Small intestine (tissue), 16 donors: ENCODE measurements at places on chromosomes 1 and 21. TPM values are rescaled to one million over a fixed set of nuclear protein-coding genes. Genes with fewer than 3 reads are reported as not detected.

DNA sequence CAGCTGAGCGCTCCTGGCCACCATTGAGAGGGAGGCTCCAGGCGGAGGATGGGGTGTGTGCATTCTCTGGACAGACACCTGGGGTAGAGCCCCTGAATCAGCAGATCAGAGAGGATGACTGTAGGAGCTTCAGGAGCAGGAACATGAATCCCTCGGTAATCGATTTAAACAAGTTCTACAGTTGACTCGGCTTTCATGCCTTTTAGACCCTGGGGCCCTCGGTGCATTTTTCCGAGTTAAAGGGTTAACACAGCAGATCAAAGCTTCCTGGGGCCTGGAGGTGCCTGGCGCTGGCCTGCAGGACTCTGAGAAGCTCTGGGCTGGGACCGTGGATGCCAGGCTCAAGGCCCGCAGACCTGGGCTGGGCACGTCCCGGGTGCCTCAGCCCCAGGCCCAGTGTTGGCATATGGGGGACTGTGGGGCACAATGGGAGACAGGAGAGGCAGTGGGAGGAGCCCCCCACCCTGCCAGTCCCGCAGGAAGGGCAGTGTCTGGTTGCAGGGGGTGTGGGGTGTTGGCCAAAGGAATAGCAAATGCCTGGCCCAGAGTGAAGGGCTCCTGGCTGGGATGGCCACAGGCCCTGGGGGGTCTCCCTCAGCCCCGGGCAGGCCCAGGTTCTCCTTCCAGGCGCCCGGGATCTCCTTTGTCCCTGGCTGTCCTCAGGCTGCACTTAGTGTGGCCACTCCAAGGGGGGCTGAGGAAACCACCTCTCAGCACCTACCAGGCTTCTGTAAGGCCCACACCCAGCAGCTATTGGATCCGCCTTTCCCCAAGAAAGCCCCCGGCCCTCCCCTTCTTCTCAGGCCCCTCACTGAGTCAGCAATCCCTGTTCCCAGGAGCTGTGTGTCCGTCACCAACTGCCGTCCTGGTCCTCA lies 40.1 kb downstream of the SLX9 start:
- no peak for DNase-seq

DNA sequence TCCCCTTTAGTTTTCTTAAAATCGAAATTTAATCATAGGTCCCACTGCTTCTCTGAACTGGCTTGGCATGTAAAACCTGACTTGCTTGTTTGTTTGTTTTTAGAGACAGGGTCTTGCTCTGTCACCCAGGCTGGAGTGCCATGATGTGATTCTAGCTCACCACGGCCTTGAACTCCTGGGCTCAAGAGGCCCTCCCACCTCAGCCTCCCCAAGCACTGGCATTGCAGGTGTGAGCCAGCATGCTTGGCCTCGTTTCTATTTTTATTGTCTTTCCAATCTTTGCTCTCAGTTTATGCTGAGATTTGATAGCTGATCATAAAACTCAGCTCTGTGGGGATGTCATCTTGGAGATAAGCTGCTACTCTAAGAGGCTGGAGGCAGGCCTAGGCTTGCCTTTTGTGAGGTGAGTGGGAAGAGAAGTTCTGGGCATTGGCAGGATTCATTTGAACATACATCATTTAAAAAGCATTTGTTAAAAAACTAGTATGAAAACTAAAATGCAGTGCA lies 51.5 kb upstream of the GCLM start:
- no peak for DNase-seq

DNA sequence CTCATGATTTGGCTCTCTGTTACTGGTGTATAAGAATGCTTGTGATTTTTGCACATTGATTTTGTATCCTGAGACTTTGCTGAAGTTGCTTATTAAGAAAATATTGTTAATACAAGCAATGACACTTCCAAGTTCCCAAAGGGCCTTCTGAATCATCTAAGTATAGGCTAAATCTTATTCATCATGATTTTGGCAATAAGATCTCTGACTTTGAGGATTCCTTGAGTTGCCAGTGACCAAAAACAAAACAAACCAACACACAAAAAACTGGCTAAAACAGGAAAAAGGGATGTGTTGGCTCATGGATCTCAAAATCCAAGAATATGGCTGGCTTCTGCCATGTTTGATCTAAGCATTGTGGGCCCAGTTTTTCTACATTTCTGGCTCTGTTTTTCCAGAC lies 163.4 kb downstream of the HHIPL2 start:
- no peak for DNase-seq

The SPRR2B gene
- polyA plus RNA-seq = not detected

DNA sequence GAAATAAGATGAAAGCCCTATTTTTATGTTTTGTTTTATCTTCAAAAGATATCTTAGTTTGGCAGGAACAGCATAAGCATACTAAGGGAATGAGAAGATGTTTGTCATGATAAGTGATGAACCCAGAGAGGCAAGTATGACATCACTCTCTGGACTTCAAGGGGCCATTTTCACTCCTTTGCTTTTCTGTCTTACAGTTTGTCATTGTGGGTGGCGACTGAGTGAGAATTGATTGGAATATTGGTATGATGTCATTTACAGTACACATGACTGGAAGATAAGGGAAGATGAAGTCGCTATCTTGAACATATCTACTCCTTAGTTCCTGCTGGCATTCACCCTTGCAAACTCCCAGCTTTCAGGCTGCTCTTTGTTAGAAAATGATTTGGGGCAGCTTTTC lies 258.1 kb upstream of the RAB4A start:
- no peak for DNase-seq

DNA sequence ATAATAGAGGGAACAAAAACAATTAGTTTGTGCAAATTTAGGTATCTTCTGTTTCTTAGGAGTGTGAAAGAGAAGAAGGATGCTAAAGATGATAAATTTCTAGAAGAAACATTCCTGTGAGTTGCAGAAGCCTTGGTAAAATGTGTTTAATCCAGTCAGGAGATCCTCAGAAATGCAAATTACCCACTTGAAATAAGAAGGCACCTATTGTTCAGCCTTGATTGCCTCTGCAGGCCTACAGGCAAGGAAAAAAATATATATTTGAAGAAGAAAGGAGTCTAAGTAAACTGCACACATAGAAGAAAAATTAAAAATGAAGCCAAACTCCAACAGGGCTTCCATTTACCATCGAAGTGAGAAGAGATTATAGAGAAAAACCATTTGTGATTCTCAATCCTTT lies 51.0 kb upstream of the LHX8 start:
- DNase-seq = no peak

The DAB1 gene
- polyA plus RNA-seq = 24.8 TPM

The AMY2A gene
- polyA plus RNA-seq = 1.6 TPM

DNA sequence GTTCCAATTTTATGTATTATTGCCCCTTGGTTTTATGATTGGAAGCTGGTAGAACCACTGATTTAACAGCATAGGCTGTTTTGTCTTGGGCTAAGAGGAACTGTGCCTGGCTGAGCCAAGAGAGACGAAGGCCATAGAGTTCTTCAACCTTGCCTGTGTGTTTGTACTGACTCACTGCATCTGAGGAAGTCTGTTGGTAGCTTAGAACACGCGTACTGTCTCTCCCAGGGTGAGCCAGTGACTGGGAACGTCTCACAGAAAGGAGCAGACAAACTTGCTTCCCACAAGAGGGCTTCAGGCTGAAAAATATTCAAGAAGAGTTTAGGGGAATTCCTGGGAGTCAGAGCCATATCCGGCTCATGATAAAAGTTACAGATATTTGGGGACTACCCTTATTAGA lies 14.9 kb downstream of the TMEM51 start:
- no peak for DNase-seq

The PYHIN1 gene
- 0.55 TPM for polyA plus RNA-seq

The ARHGAP30 gene
- 5.8 TPM for polyA plus RNA-seq

The JAM2 gene
- 0.27 TPM for polyA plus RNA-seq

- no peak for DNase-seq
These were observed 103.7 kb downstream of the AK5 start for GRCh38 chr1:77385551-77385950.

The NPL gene
- polyA plus RNA-seq = 5.7 TPM

The NBPF4 gene
- 1.0 TPM for polyA plus RNA-seq

DNA sequence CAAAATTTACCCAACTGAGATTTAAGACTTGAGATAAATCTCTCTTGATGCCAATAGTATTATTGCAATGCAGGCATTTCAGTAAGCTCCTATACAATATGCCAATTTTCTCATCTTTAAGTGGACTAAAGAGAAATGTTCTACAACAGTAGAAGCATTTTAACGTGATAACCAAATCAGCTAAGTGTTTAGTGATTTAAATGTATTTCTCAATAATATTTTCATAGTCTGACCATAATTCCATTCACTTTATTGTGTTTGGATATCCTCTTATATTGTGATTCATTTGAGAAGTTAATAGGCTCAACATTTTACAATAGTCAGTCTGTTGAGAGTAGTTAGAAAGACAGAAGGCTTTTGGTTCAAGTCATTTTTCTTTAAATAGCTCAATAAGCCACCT lies 44.6 kb upstream of the DR1 start:
- no peak for DNase-seq

GRCh38 chr1:180231936-180232335 lies 1.9 kb downstream of the LHX4 start:
- no peak for DNase-seq

The GJA5 gene
- polyA plus RNA-seq = 3.0 TPM

DNA sequence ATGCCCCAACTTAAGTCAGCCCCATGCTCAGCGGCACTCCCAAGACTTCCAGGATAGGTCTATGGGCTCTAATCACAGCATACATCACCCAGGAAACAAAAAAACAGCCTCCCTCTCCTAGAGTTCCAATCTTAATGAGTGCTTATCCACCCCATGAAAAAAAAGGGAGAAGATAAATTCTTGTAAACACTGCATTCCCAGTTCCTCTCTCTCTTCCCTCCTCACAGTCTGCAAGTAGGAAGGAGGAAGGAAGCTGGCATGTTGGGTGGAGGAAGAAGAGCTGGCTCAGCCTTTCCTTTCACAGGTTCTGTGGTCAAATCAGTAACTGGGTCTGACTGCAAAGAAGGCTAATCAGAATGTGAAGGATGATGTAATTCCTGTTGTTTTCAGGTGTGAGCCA lies 69.9 kb upstream of the ZC3H11B start:
- no peak for DNase-seq

The S100A14 gene
- 356 TPM for polyA plus RNA-seq

GRCh38 chr1:230563591-230563990 lies 78.7 kb upstream of the COG2 start:
- DNase-seq = no peak

The AMY2B gene
- 5.7 TPM for polyA plus RNA-seq

The TRAF3IP3 gene
- polyA plus RNA-seq = 1.1 TPM

GRCh38 chr1:12640237-12640957 lies 3.5 kb upstream of the AADACL4 start:
- DNase-seq = no peak

DNA sequence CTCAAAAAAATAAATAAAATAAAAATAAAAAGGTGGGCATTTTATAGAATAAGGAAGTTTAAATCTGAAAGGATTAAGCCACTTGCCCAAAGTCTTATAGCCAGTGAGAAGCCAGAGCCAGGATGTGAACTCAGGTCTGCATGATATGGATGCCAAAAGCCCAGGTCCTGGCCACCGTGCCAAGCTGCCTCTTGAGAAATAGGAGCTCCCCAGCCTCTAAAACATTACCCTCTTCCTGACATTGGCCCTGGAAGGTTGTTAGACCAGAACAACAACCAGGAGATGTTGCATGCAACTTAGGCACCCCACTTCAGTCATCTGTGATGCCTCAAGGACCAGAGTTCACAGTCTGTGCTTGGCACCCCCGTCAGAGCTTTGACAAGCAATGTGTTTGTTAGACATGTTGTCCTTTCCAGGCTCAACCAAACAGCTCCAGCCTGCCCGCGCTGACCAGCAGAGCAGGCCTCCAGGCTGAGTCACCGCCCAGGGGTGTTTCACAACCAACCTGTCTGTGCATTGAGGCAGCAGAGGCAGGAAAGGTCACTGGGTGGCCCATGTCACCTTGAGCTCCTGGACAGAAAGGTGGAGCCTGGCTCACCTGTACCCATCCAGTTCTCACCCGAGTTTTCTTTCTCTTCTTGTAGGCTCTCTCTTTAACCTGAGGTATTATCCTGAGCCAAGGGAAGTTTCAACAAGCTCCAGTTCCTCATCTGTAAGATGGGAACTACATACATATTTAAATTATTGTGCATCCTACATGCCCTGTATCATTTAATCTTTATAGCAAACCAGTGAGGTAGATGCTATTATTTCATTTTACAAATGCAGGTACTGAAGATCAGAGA lies 14.9 kb upstream of the MED18 start:
- peak; percentile 78 for DNase-seq

The LCE2C gene
- not detected for polyA plus RNA-seq

GRCh38 chr1:30305519-30305918 lies 417.9 kb downstream of the MATN1 start:
- no peak for DNase-seq

The PCP4L1 gene
- polyA plus RNA-seq = not detected

DNA sequence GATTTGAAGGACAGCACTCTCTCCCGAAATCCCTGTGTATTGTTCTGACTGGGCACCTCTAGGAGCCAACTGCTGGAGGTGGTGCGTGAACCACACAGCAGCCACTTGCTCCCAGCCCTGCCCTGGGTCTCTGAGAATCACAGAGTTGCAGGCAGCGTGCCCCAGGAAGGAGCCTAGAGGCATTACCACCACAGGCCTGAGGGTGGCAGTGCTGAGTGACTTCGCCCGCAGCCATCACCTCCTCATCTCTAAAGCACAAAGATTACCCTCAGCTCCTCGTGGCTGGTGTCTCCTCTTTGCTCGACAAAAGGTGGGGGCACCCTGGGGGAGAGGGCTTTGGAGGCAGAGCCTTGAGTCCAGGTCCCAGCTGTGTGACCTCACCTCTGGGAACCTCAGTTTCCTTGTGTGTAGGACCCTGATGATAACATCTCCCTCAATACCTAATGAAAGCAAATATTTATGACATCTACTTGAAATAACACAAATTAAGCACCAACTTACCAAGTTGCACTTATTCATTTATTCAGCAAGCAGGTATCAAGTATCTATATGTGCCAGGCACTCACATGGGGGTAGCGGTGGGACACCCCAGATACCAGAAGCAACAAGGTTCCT lies 86.3 kb downstream of the VWA5B1 start:
- DNase-seq = peak; percentile 61

DNA sequence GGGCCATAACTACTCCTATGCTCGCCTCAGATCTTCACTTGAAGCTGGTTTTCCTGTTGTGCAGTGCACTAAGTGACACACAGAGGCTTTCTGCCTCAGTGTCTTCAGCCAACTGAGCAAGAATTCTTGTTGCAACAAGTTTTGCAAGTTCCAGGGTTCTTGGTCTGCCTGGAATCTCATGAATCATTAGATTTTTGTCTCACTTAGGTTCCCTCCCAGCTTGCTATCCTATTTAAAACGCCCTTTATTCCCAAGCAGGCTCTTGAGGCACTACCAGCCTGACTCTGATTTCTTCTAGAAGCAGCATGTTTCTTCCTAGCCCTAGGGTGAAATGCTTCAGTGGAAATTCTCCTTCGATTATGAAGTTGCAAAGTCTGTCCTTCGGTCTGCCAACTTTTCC lies 158.8 kb downstream of the C1orf21 start:
- DNase-seq = no peak

GRCh38 chr1:21175324-21175669 lies 1.4 kb downstream of the EIF4G3 start:
- peak; percentile 55 for DNase-seq

The TMEM79 gene
- 4.7 TPM for polyA plus RNA-seq

The PCBP3 gene
- polyA plus RNA-seq = 0.81 TPM

- DNase-seq = no peak
These were observed 55.4 kb downstream of the HNRNPR start for GRCh38 chr1:23288671-23289070.

The SEMA4A gene
- 1.7 TPM for polyA plus RNA-seq
